Suppressor macrophage treated with lipopolysaccharide for 4 hours (primary cell): ENCODE measurements at places on chromosomes 6 and 20.

- peak; percentile 90 for DNase-seq
Measured at GRCh38 chr20:22921595-22922421, 113.3 kb upstream of the SSTR4 start.

DNA sequence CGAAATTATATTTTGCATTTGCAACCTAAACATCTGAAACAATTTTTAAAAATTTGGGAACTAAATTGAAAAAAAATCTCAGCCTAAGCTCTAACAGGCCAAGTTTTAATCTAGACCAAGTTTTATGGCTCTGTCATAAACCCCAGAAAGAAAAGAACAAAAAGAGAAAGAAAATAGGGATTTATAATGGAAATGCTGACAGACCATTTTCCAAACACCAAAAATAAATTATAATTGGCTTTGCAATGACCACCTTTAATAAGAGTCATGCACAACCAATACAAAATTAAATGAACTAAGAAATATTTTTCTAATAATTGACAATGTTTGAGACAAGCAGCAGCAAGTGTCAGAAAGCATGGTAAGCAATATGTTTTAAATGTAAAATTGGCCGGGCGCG, 72.6 kb downstream of the WDR27 start:
- no peak for DNase-seq

DNA sequence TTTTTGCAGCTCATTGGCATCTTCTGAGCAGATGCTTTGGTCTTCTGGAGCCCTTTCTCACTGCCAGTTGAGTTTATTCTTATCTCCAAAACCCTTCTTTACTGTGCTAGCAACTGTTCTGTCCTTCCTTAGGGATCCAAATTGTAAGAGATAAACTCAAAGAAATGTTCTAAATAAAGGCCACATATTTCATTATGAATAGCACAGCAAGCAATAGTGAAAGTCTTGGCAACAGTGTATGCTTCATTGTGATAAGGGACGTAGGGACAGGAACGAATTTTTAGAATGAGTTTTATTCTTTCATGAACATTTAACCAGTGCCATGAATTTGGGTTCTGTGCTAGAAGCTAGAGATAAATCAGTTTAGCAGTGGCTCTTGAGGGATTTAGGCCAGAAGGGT, 61.1 kb downstream of the LRRC1 start:
- DNase-seq, result no peak

GRCh38 chr6:82080767-82081166, 166.8 kb downstream of the IBTK start:
- no peak for DNase-seq

GRCh38 chr6:2596222-2596621, 154.5 kb downstream of the MYLK4 start:
- DNase-seq, result no peak

DNA sequence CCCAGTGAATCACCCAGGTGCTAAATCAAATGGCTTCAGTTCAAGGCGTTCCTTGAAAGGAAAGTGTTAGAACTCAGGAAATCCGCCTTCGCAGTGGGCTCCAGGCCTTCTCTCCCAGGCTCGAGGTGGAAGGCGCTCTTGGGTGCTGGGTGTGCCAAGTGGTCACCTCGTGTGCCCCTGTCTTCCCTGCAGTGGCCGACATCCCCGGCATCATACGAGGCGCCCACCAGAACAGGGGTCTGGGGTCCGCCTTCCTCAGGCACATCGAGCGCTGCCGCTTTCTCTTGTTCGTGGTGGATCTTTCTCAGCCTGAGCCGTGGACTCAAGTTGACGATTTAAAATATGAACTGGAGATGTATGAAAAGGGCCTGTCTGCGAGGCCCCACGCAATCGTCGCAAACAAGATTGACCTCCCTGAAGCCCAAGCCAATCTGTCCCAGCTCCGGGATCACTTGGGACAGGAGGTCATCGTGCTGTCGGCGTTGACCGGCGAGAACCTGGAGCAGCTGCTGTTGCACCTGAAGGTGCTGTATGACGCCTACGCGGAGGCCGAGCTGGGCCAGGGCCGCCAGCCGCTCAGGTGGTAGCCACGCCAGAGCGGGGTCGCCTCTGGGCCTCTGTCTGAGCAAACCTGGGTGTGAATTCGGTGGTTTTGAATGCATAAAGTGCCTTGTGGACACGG, 17.8 kb downstream of the MTG2 start:
- no peak for DNase-seq

DNA sequence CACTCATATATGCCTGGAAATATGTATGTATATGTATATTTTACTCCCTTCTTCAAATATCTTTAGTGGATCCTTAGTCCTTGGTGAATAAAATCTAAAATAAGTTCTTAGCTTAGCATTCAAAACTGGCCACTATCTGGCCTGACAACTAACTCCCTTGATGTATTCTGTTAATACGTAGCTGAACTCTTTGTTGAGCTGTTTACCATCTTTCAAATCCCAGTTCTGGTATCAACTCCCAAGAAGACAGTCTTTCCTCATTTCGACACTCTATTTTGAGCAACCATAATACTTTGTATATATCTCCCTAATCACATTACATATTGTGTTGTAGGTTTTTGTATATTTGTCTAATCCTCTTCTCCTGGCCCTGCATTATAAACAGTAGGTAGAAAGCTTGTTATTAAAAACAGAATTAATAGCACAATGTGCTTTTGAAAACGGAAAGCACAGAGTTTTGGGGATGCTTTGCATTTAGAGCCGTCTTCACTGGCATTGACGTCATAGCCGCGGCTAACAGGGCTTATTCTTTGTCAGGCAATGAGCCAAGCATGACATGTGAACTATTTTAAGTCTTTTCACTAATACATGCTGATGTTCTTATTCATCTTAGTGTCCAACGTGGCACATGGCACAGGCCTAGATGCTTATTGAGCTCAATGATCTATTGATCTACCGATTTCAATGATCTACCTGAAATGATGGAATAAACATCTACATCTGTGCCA, 47.2 kb upstream of the CCN2 start:
- no peak for DNase-seq

GRCh38 chr20:23293689-23294088, 56.9 kb upstream of the NXT1 start:
- no peak for DNase-seq

DNA sequence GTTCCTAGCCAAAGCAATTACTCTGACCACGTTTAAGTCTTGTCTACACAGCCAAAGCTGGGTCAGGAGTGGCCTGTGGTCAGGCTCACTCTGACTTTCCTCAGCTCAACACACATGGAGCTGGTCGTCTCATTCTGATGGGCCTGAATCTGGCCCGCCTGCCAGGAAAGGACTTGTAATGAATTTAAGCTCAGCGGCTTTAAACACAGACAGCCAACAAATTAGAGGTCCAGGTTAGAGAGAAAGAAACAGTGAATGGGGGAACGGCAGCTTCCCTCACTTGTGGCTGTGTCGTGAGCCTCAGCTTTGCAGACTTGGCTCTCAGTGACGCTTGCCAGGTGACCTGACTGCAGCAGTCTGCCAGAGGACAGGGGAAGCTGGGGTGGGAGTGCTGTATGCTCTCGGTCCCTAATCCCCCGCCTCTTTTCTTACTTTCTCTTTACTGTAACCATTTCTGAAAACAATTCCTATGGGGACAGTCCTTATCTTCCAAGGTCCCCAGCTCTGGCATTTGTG, 121.9 kb upstream of the AGPAT4 start:
- no peak for DNase-seq

DNA sequence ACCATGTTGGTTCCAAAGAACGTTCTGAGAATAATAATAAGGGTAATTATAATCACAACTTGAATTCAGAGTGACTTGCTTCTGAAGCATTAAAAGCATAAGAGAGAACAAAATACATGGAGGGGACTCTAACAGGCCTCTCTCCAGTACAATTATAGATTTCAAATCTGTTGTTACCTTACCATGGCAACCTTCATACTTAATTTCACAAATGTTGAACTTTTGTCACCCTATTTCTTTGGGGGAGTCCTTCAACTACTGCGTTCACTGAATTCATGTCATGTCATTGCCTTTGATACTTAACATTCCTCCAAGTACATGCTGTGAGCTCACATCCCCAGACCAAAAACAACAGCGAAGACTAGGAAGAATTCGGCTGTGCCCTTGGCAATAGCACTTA, 104.0 kb downstream of the MKKS start:
- DNase-seq, result no peak

DNA sequence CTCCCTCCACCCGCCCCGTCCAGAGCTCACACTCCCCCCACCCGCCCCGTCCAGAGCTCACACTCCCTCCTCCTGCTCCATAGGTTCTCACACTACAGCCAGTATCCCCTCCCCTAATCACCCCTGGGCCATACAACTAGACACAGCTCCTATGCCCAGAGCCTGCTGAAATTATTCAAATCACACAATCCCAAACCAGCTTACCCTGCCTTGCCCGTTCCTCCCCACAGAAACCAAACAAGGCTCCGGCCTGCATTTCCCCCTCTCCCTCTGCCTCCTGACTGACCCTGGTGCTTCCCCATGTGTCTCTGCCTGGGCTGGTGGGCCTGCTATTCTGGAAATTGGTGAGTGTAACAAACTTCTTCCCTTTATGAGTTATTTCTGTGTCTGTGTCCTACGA, 18.6 kb downstream of the SLC2A4RG start:
- DNase-seq, result no peak

DNA sequence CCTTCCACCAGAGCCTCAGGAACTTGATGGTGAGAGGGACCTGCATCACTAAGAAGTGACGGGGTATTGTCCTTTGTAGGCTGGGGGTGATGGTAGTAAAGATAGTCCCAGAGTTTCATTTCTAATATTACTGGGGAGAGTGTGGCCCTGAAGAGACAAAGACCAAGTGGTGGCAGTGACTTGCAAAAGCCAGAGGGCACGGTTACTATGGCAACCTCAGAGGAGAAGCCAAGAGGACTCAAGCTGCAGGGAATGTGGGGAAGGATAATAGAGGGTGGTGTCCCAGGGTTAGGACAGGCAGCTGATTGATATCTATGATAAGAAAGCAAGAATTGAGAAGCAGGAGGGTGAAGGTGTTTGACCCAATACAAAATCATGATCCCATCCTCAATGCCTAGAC, 42.5 kb downstream of the HLA-G start:
- DNase-seq, result no peak

DNA sequence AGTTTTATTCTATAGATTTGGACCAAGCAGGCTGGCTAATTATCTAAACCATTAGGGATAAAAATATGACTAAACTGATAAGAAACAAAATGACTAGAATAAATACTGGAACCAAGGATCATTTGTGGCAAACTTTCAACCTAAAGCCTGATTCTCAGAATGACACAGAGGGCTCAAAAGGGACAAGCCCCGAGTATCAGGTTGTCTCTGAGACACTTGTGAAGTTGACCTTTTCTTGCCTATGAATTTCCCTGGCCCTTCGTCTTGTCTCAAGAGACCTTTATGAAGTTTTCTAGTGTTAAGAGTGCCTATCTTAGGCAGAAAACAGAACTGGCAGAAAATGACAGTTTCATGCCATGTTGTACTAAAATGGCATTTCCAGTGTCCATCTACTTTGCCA, 68.3 kb downstream of the IMPG1 start:
- no peak for DNase-seq

GRCh38 chr6:113055061-113055460, 707.9 kb downstream of the RFPL4B start:
- DNase-seq, result no peak

- DNase-seq, result peak; percentile 43
Measured at GRCh38 chr20:62732031-62732760, 23.6 kb downstream of the NTSR1 start.

DNA sequence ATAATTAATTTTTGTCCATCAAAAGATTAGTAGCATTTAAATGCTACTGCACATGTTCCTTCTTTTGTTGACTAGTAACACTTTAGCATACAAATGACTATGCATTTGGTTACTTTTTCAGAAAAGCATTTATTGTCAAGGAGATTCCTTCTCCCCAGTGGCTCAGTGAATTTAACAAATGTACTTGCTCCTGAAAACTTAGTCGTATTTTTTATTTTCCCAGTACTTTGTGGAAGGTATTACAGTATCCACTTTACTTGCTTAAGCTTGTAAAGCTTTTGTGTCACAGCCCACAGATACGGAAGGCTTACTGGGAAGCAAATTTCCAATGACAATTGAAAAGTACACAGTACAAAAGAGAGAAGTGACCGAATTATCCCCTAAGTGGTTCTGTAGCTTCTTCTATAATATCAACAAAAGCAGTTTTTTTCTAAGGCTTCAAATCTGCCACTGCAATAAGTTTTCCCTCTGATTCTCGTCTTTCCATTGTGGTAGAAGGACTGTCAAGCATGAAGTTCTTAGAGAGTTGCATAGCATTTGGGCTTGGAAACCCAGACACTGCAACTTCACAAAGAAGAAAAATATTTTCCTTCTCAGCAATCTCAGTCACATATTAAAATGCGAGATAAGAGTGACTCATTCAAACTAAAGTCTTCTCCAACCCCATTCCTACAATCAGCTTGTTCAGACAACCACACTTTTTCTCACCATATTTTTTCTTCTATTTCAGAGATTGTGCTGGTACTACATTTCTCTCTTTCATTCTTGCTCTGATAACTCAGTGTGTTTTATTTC, 431.2 kb downstream of the GRIK2 start:
- no peak for DNase-seq

- no peak for DNase-seq
Measured at GRCh38 chr6:68013780-68014515, 621.1 kb upstream of the ADGRB3 start.

DNA sequence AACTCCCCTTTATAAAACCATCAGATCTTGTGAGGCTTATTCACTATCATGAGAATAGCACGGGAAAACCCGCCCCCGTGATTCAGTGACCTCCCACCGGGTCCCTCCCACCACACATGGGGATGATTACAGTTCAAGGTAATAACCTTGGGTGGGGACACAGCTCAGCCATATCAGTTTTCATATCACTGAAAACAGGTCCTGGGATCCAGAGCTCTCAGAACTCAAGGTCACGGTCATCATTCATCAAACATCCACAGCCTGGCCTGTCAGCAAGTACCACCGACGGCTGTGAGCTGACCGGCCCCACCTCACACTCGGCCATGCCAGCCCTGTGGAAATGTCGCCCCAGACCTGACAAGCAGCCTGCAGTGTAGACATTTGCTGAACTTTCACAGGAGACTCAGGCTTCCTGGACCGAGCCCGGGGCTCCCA, 14.1 kb upstream of the FRMD1 start:
- DNase-seq, result no peak

DNA sequence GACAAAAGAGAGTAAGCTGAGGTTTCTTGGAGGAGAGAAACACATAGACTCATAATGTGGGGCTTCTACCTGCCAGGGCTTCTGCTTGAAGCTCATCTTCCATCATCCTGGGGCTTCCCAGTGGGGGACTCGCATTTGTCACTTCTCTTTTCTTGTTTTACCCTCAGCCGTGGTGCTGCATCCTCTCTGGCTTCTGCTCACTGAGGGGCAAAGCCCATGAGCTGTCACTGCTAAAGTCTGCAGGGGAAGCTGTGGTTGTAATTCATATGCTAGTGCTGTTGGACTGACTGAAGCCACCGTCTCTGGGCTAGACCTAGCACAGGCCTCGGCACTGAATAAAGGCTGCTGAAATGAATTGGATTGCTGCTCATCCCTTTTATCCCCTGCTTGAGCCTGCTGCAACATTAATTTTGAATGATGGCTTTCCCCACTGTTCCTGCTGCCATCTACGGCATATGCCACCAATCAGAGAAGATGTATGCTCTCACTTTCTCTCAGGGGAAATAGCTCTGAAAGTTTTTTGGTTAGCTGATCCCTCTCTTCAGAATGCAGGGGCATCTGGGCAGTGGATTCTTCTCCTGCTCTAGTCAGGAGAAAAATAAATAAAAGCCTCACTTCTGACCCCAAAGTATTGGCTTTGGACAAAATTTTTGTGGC, 568.4 kb upstream of the MAP3K7 start:
- no peak for DNase-seq

GRCh38 chr6:14819001-14819400, 426.9 kb upstream of the JARID2 start:
- no peak for DNase-seq

- peak; percentile 91 for DNase-seq
Measured at GRCh38 chr6:15901141-15902115, 227.5 kb upstream of the MYLIP start.
